RKO (cell line): ENCODE measurements at places on chromosomes 12 and 14.

GRCh38 chr12:105462831-105463230 is 132.3 kb downstream of the C12orf75 start:
- DNase-seq = no peak

- no peak for DNase-seq
Measured at GRCh38 chr12:132174839-132175490, 30.7 kb downstream of the NOC4L start.

GRCh38 chr12:122199484-122200355 is 3.8 kb upstream of the B3GNT4 start:
- DNase-seq = no peak

- no peak for DNase-seq
Measured at GRCh38 chr12:48034835-48035805, 30.8 kb upstream of the COL2A1 start.

- no peak for DNase-seq
Measured at GRCh38 chr12:42362647-42363260, 36.8 kb downstream of the PPHLN1 start.

- DNase-seq = no peak
Measured at GRCh38 chr12:32027684-32028365, 68.6 kb downstream of the RESF1 start.

- no peak for DNase-seq
Measured at GRCh38 chr12:119072440-119072839, 91.1 kb downstream of the SRRM4 start.

DNA sequence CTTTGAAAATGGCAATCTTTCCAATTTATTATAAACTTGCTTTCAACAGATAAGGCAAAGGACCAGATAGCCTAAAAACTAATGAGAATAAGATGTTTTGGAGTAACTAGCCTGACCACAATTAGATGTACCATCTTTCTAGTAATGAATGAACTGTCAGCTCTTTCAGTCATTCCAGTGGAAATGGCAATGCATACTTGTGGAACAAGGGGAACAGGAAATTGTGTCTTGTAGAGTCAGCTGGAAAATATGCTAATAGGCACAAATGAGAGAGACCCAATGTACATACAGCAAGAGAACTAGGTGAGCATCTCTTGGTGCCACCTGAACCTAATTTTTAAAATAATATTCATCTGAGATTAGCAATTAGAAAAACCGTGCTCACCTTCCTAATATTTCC is 76.1 kb upstream of the GPHB5 start:
- no peak for DNase-seq

DNA sequence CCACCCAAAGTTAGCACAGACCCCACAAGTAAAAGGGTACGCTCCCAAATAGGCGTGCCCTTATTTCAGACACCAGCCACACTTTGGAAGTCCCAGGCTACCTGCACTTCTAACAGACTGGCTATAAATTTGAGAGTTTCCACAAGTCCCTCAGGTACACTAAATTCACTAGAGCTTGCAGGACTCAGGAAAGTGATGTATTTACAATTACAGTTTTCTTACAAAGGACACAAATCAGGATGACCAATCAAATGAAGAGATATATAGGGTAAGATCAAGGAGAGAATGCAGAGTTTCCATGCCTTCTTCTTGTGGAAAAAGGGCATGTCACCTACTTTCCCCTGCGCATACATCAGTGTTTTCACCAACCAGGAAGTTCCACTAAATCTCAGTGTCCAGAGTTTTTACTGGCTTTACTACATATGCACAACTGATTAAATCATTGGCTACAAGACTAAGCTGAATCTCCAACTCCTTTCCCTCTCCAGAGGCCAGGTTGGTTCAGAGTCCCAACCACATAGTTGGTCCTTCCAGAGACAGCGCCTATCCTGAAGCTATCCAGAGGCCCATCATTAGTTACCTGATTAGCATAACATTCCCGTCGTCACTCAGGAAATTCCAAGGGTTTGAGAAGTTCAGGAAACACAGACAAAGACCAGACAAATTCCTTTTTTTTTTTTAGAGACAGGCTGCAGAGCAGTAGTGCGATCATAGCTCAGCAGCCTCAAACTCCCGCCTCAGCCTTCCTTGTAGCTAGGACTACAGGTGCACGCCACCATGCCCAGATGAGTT is 84.2 kb downstream of the DENND5B start:
- no peak for DNase-seq

DNA sequence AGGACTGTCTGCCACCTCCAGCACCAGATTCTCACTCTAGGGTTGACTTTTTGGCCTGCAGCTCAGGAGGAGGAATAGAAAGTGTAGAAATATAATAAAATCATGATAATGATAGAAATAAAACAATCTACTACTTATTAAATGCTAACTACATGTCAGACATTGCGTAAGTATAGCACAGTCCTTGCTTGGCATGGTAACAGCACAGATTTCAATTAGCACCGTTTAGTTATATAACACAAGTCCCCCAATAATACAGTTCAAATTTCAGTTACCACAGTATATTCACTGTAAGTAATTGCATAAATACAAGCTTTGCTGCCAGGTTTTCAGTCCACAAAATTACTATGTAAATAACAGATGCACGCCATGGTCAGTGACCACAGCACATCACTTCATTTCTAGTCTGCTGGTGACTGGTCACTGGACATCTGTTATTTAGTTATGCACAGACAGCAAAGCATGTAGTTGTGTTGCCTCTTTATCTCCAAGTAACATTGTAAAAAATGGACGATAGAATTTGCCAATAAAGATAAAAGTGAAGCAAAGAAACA is 6.5 kb upstream of the GLT8D2 start:
- DNase-seq = no peak

- DNase-seq = no peak
Measured at GRCh38 chr12:80838024-80838658, 99.6 kb downstream of the LIN7A start.

DNA sequence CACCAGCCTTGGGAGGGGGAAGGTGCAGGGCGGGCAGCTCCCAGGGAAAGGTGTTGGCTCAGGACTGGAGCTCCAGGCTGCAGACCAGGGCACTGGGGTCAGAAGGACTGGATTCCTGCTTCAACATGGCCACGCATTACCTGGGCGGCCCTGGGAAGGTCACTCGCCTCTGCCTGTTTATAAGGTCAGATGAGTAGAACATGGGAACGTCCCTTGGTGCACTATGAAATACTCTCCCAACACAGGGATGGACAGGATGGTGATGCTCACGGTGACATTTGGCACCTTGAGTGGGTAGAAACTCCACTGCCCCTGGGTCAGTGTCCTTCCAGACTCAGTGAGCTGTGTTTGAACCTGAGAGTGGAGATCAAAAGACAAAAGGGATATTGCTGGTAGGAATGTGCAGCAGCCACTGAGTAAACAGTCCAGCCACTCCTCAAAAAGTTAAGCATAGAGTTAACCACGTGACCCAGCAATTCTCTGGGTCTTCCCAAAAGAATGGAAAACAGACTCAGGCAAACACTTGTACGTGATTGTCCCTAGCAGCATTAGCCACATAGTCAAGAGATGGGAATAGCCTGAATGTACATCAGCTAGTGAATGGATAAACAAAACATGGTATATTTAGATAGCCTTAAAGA is 9.1 kb upstream of the BDKRB2 start:
- no peak for DNase-seq

DNA sequence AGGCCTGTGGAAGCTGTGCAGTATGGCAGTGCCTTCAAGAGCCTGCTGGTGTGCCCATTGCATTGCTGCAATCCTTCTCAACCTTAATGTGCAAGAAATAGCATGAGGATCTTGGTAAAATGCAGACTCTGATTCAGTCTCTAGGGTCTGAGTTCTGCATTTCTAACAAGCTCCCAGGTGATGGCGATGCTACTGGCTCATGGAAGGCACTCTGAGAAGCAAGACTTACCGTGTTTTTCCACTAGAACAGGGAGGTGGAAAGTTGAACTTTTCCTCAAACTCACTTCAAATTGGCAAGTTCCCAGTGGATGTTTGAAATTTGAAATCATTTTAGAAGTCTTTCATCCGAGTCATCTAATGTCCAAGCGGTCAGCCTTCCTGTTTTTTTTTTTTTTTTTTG is 55.5 kb downstream of the MYRFL start:
- peak; percentile 30 for DNase-seq

DNA sequence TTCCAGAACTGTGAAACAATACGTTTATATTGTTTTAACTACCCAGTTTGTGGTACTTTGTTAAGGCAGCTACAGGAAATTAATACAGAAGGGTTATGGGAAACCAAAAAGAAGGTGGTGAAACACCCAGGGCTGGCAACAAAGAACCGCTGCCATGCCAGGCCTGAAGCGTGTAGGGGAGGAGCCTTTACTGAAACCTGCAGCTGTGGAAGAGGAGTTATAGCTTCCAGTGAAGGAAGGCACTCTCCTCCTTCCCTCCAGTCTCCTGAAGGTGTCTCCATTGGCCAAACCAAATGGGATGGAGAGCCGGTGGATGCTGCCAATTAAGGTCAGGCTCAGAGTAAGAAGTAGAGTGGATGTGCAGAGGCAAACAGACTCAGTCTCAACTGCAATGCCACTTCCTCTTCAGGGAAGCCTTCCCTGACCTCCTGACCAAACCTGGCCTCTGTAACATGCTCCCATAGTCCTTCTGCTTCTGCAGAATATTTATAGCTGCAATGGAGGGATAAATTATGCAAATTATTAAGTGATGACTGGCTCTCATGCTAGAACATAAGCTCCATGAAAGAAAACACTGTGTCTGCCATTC is 168.3 kb downstream of the DAD1 start:
- no peak for DNase-seq

- DNase-seq = no peak
Measured at GRCh38 chr14:39428118-39428517, 4.1 kb downstream of the FBXO33 start.

DNA sequence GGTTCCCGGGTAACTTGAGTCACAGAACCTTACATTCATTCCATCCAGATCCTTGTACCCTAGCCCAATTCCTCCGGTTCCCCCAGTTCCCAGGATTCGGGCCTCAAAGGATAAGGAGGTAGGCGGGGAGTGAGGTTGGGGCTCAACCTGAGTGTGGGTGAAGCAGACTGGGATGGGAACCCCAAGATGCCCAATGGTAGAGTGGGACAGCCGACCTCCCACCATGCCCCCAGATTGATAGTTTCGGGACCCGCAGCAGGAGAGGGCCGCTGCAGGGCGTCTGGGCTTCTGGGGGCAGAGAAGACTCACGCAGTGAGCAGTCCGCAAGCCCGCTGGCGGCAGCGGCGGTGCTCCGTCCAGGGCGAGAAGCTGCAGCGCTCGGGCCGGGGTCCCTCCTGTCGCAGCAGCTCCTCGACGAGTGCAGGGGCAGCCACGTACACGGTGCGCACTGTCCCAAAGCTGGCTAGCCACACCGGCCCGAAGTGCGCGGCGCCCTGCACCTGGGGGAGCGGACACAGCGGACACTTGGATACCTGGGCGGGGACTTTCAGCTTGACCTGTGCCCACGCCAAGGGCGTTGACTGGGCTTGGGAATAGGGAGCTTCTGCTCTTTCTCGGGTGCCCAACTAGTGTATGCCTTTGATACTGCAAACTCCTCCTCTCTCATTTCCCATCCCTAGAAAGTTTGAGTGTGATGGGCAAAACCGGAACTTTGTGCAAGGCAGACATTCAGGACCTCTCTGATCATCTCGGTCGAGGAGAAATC is 997 bp downstream of the CYP27B1 start:
- DNase-seq = no peak

DNA sequence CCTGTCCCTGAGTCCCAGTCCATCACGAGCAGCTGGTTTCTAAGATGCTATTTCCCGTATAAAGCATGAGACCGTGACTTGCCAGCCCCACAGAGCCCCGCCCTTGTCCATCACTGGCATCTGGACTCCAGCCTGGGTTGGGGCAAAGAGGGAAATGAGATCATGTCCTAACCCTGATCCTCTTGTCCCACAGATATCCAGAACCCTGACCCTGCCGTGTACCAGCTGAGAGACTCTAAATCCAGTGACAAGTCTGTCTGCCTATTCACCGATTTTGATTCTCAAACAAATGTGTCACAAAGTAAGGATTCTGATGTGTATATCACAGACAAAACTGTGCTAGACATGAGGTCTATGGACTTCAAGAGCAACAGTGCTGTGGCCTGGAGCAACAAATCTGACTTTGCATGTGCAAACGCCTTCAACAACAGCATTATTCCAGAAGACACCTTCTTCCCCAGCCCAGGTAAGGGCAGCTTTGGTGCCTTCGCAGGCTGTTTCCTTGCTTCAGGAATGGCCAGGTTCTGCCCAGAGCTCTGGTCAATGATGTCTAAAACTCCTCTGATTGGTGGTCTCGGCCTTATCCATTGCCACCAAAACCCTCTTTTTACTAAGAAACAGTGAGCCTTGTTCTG is 41.6 kb downstream of the DAD1 start:
- DNase-seq = no peak

GRCh38 chr12:12035229-12035628 is 35.5 kb upstream of the BCL2L14 start:
- DNase-seq = no peak

GRCh38 chr12:62760779-62761178 is 174.2 kb downstream of the PPM1H start:
- DNase-seq = no peak

- DNase-seq = no peak
Measured at GRCh38 chr12:22256041-22256441, 78.5 kb downstream of the ST8SIA1 start.

DNA sequence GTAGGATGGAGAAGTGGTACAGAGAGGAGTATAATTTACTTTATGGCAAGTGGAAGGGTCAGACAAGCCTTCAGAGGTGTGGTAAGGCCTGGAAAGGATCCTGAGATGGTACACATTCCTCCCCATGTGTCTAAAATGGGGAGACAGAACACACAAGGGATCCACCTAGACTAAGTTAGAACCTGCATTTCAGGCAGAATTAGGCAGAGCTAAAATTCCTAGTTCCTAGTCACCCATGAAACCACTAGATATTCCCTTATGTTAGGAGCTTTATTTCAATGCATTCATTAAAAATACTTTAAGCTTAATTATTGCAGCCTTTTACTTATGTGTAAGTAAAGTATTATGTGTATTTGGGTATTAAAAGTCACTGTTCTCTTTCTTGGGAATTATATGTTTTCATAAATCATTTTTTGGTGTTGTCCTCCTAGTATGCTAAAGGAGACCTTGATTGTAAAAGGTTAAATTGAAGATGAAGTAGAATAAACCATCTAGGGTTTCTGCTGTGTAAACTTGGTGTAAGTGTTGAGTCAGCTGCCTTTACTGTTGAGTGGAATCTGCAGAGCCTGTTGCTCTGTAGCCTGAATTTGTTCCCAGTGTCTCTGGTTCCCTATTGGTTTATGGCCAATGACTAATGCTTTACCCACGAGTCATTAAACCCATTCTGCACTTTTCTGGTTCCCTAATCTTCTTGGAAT is 423.2 kb downstream of the ATP23 start:
- peak; percentile 68 for DNase-seq

DNA sequence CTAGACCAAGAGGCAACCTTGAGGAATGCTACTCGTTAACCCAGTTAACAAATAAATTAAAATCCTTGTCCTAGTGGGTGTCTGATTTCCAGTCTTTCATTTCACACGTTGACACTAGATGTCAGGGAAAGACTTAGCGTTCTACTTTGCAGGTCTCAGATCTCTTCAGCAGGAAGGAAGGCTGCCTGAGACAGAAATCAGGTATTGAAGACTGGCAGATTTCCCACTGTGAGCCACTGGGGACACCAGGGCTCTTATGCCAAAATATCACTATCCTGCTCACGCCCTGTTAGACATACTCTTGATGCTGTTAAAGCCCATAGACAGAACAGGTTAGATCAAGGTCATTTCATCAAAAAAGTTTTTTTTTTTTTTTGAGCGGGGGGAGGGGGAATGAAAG is 33.0 kb downstream of the EMP1 start:
- DNase-seq = no peak
